ENCODE measurements at places on chromosomes 13 and 19. TPM values are rescaled to one million over a fixed set of nuclear protein-coding genes. Genes with fewer than 3 reads are reported as not detected.

GRCh38 chr19:49954933-49955332 lies 6.0 kb downstream of the SIGLEC11 start:
- no peak overlapping the region for H3K4me3 ChIP-seq
- H3K36me3 ChIP-seq = no peaks in the 10 kb centered on the region
- H3K27ac ChIP-seq = no peak overlapping the region
- peaks cover 20% of the 10 kb centered on the region for H3K27me3 ChIP-seq
- DNase-seq = no peak

- H3K27me3 ChIP-seq = no peaks in the 10 kb centered on the region
- H3K27ac ChIP-seq = peak overlapping the region; percentile 54
- peaks cover 17% of the 10 kb centered on the region for H3K4me1 ChIP-seq
- DNase-seq = no peak
- H3K4me3 ChIP-seq = peak overlapping the region; percentile 66
Measured at GRCh38 chr19:58562122-58563033, 4.0 kb upstream of the UBE2M start.

GRCh38 chr19:35797663-35798062 lies 15.0 kb downstream of the PRODH2 start:
- H3K36me3 ChIP-seq = no peaks in the 10 kb centered on the region
- H3K27me3 ChIP-seq = peaks cover 16% of the 10 kb centered on the region
- H3K27ac ChIP-seq = no peak overlapping the region
- no peaks in the 10 kb centered on the region for H3K4me1 ChIP-seq

- H3K4me1 ChIP-seq = peaks cover 26% of the 10 kb centered on the region
- peak overlapping the region; percentile 70 for H3K4me3 ChIP-seq
- H3K27ac ChIP-seq = peak overlapping the region; percentile 93
- peak; percentile 100 for DNase-seq
- H3K27me3 ChIP-seq = no peaks in the 10 kb centered on the region
- peaks cover 84% of the 10 kb centered on the region for H3K36me3 ChIP-seq
Measured at GRCh38 chr19:4694211-4694987, 24.3 kb upstream of the MYDGF start.

DNA sequence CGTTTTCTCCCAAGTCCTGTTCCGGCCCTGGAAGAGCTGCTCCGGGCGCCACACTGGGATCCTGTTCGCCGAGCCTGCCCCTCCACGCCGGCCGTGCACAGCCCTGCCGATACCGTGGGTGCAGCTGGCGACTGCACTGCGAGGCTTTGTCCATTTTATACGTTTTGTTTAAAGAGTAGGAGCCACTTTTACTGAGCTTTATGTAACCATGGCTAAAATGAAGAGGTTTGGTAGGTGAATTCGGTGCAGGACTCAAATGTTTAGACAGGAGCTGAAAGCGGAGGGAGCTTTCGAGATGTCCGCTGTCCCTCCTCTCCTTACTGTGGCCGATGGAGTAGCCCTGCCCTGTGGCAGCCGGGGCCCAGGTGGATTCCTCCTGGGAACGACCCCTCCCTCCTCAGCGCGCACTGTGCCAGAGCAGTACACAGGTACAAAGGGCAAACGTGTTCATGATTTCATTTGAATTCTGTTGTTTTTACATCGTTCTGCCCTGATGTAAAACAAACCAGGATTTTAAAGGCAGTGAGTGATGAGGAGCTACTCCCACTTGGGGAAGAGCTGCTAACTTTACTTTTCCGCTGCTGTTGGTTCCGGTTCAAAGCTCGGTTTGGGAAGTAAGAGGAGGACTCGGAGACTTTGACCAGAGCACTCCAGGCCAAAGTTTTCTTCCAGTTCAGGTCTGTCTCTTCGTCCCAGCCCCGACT lies 1.7 kb downstream of the COL4A2 start:
- H3K27ac ChIP-seq = peak overlapping the region; percentile 5
- H3K36me3 ChIP-seq = peaks cover 5% of the 10 kb centered on the region
- peaks cover 38% of the 10 kb centered on the region for H3K4me1 ChIP-seq
- no peaks in the 10 kb centered on the region for H3K27me3 ChIP-seq
- no peak for DNase-seq

DNA sequence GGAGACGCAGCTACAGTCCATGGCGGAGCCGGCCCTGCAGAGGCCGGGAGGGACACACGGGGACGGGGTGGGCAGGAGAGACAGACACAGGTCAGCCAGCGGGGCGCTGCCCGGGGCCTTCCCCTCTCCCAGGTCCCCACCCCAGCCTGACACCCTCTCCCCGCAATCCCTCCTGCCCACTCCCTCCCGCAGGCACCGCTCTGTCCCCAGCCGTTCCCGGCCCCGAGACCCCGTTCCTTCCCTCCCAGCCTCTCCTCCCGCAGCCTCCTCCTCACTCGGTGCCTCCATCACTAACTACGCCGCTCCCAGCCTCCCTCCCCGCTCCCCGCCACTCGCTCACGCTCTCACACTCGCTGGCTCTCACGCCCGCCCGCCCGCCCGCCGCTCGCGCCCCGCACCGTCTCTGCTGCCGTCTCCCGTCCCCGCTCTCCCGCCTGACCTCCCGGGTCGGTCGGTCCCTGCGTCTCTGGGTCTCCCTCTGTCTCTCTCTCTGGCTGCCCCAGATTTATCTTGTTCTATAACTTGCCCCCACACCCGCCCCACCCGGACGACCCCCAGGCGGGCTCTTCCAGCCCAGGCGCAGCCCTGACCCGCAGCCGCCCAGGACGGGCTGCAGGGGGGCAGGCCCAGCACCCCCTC lies 15.2 kb downstream of the ERFL start:
- H3K4me1 ChIP-seq = peaks cover 6% of the 10 kb centered on the region
- H3K27ac ChIP-seq = no peak overlapping the region
- H3K36me3 ChIP-seq = peaks cover 7% of the 10 kb centered on the region

Gene ZNF470
- not detected for total RNA-seq

DNA sequence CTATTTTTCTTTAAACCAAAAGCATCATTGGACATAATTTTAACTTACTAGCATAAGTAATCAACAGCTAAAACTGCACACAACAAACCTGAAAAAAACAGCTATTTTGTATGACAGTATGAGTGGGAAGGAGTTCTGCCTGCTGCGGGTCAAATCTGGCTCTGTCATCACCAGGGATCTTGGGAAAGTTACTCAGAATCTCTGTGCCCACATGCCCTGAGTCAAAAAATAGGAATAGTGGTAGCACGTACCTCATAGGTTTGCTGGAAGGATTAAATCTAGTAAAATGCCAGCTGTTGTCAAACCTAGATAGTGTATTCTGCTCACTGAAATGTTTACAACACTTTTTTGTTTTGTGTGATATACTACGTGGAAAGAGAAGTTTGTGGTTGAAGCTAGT lies 1.1 kb downstream of the CLN5 start:
- peak overlapping the region; percentile 93 for H3K4me3 ChIP-seq
- peak overlapping the region; percentile 96 for H3K27ac ChIP-seq
- peaks cover 27% of the 10 kb centered on the region for H3K36me3 ChIP-seq
- H3K4me1 ChIP-seq = peaks cover 28% of the 10 kb centered on the region
- DNase-seq = no peak

DNA sequence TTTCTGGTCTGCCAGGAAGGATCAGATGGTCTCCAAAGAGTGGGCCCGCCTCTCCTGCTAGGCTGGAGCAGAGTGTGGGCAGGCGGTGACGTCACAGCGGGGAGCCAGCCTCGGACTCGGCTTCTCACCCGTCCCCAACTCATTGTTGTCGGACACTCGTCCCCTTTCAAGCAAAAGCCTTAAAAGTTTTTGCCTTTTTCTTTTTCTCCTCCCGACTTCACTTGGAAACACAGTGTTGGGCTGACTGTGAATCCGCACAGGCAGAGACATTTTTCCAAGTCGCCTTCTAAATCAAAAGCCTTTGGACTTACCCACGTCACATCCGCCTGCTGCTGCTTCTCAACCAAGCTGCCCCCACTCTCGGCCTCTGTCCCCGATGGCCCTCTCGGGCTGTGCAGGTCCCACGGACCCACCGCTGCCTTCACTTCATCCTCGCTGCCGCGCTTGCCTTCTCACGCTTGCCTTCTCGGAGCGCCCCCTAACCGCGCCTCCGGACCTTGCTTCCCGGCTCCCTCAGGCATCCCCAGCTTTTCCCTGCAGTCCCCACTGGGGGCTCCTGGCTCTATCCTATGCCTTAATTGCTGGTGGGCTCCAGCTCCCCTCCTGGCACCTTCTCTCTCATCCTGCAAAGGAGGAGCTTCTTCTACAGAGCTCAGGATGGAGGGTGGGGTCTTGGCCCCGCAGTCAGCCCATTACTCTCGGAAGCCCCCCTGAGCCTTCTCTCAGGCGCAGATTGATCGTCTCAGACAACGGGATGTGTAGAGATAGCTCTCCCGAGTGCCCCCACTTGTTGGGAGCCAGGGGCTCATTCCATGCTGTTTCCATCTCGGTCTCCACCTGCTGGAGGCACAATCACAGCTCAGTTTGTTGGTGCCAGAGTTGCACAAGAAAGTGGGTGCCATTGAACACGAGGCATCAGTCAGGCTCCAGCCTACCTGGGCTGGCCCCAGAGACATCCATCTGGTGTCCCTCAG lies 3.9 kb upstream of the ZNF135 start:
- no peak for DNase-seq
- H3K27me3 ChIP-seq = no peaks in the 10 kb centered on the region
- H3K4me3 ChIP-seq = no peak overlapping the region

Data from MCF 10A (cell line).